ENCODE measurements at places on chromosomes 5 and 9. TPM values are rescaled to one million over a fixed set of nuclear protein-coding genes. Genes with fewer than 3 reads are reported as not detected.

GRCh38 chr5:96245140-96246091 is 187.6 kb downstream of the PCSK1 start:
- DNase-seq: no peak

The PDE8B gene
- 0.12 TPM for total RNA-seq

- DNase-seq: no peak
Observed at GRCh38 chr9:136660971-136661550, 1.7 kb upstream of the EGFL7 start.

The PCDHA12 gene
- not detected for total RNA-seq

- DNase-seq: no peak
Observed at GRCh38 chr5:9176641-9177040, 369.2 kb downstream of the SEMA5A start.
